ENCODE measurements at places on chromosomes 7 and 10. TPM values are rescaled to one million over a fixed set of nuclear protein-coding genes. Genes with fewer than 3 reads are reported as not detected.

ADK gene
- total RNA-seq: 50.2 TPM

TAF3 gene
- 3.4 TPM for total RNA-seq

DNA sequence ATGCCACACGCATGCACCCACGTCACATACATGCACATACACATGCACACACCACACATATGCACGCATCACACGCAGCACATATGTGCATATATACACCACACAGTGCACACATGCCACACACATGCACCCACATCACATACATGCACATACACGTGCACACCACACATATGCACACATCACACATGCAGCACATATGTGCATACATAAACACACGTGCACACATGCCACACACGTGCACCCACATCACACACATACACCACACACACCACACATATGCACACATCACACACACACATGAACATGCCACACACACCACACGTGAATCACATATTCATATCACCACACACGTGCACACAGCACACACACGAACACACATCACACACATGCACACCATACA lies 338.8 kb downstream of the PTPRN2 start:
- no peak for DNase-seq

DNA sequence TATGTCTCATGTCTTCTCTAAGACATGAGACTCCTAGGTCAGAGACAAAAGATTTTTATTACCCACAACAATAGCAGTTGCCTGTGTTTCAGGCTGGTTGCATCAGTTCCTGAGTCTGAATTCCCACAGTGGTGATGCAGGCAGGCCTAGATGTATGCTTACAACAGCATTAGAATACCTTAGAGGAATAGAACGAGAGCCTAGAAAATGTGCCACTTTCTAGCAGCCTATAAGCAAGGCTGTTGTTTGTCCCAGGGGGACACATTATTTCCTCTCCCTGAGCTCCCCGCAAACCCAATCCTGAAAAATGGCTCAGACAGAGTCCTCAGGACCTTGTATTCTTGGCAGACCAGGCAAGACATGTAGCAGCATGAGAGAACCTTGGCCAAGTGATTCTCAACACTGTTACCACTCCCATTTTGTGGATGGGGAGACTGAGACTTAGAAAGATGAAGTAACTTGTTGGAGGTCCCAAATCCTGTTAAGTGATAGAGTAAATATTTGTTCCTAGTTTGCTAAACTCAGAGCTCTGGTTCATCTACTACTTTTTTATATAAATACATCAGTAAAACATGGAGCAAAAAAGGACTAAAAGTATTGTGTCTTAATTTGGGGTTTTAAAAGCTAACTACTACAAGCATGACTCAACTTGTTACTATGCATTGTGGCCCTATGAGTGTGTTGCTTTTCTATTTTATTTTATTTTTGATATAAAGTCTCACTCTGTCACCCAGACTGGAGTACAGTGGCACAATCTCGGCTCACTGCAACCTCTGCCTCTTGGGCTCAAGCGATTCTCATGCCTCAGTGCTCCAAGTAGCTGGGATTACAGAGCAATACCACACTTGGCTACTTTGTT lies 14.2 kb downstream of the VTI1A start:
- peak; percentile 56 for DNase-seq

DNA sequence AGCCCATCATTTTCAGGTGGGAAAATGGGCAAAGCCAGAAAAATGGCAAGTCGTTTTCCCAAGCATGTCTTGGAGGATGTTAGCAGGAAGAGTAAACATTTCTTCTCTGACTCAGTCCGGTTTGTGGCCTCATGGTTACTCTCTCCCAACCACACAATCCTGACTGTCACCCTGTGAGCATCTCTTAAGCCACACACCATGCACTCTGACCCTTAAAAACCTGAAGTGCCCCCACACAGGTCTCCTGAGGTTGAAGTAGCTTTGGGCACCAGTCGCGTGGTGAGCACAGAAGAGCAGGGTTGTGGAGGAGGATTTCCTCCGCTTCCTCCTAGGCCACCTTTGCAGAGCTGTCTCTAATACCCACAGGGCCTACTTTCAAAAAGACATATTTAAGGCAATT lies 387.3 kb upstream of the NPVF start:
- no peak for DNase-seq

- DNase-seq: no peak
Observed at GRCh38 chr7:91162436-91162835, 101.8 kb upstream of the FZD1 start.

DNA sequence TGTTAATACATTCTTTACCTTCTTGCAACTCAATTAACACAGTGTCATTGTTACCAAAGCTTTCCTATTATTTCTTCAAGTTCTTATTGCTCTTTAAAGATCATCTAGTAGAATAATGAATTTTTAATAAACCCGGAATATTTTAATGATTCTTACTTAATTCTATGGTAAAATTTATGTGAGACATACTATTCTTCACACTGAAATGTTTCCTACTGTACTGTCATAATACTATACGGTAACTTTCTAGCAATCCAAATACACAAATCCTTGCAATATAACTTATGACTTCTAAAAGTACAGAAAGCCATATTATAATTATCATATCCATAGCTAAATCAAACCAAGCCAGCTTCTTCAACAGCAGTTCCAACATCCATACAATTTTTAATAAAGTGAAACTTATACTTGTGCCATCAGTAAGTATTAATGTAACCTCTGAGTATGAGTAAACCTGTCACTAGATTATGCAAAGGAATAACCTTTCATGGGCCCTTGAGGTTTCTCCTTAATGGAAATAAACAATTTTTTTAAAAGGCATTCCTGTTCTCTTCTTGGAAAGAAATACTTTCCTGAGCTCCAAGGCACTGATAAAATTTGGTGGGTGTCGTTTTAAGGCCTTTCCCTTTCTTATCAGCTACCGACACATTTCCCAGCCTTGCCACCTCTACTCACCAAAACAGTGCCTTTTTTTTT lies 87.4 kb downstream of the IMMP2L start:
- no peak for DNase-seq
